ENCODE measurements at places on chromosomes 3 and 15. TPM values are rescaled to one million over a fixed set of nuclear protein-coding genes. Genes with fewer than 3 reads are reported as not detected.

Gene PRR20G
- total RNA-seq, result not detected

Gene GPR160
- 22.3 TPM for total RNA-seq

GRCh38 chr3:72205297-72205826 is 420.4 kb upstream of the PROK2 start:
- DNase-seq, result no peak

Gene MEIS2
- total RNA-seq, result 26.7 TPM

DNA sequence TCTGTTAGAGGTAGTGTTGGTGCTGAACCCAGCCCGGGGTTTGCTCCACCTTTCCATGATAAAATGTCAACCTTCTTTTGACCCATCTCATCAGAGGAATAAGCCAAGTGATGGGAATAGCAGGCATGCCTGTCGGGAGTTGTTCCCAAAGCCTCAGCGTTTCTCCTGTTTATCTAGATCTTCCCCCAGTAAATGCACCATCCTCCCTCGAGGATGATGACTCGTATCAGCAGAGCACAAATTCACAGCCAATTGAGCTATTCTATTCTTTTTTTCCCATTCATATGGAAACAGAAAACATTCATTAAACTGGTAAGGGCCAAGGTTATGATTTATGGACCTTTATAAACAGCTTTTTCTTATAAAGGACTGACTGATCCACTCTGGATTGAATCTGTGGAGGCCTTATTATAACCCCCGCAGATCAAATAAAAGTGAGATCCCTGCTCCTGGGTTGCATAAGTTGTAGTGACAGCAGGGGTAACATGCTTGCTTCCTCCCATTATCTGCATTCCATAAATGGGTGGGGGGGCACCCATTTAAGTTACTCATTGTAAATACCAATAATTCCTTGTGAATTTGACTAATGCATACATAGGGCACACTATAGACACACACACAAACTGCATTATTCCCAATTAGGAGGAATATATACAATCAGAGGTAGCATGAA is 207.3 kb downstream of the PLCL2 start:
- DNase-seq, result no peak

- no peak for DNase-seq
Observed at GRCh38 chr15:78726870-78727551, 84.3 kb downstream of the ADAMTS7 start.

GRCh38 chr3:151276038-151276686 is 2.2 kb downstream of the P2RY14 start:
- DNase-seq, result no peak

Gene HTR3E
- not detected for total RNA-seq

DNA sequence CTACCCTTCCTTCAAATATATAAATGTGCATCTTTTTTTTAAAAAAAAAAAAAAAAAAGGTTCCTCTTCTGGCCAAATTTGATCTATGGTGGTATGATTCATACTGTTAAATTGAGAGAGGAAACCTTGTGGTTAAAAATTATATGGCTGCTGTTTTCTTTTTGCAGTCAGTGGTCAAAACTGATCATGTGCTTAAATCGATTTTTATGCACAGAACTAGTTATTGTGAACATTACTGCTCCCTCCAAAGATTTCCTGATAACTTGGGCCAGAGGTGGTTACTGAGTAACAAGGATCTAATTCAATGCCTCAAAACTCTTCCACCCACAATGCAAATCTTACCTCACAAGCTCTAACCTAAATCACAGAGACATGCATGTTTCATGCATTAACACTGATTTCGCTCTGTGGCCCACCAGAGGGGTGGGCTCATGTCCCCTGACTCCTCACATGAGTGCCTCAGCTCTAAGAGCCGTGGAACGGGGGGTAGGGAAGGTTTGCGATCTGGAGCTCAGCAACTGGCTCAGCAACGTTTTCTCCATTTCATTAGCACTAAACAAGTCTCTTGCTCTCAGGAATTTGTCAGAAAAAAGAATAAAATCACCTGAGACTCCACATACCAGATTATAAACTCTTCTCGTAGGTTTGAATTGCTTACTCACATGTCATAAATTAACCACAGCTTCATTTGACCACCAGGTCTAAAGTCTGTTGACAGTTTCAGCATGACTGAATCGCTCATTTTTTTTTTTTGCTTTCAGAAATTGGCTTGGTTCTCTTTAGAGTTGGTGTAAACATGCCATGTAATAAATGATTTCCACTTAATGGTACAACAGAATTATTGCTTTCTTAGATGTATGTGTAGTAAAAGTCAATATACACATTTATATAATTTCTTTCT is 280.4 kb downstream of the CD47 start:
- no peak for DNase-seq

Gene PARP3
- 20.9 TPM for total RNA-seq

DNA sequence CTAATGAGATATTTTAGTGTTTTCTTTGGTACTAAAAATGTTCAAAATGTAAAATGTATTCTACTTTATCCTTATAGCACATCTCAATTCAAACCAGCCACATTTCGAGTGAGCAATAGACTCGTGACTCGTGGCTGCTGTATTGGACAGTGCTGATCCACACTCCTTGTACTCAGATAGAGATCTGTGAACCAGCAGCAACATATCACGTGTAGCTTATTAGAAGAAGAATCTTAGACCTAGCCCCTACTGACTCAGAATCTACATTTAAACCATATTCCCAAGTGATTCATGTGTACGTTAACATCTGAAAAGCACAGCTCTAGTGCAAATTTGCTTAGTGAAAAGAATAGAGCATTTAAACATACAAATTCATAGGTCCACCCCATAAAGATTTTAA is 130.9 kb downstream of the IL1RAP start:
- no peak for DNase-seq

DNA sequence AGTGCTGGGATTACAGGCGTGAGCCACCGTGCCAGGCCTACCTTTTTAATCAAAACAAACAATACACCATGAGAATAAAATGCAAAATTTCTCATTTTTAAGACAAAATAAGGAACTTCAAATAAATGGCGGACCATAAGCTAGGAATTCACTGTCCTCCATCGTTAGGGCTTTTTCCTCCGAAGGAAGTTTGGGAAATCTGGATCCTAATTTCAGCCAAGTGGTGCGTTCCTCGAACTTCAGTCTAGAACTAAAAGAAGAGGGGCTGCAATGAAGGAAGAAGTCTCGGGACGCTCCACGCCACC is 260 bp downstream of the EXD1 start:
- no peak for DNase-seq

- no peak for DNase-seq
Observed at GRCh38 chr3:37667335-37667734, 194.3 kb upstream of the CTDSPL start.

Gene ATP2B2
- 0.06 TPM for total RNA-seq

GRCh38 chr15:71387810-71388209 is 272.5 kb downstream of the THSD4 start:
- DNase-seq, result no peak

GRCh38 chr3:23811919-23812318 is 6.2 kb downstream of the UBE2E1 start:
- no peak for DNase-seq

- DNase-seq, result no peak
Observed at GRCh38 chr3:172125963-172126457, 86.6 kb downstream of the FNDC3B start.

DNA sequence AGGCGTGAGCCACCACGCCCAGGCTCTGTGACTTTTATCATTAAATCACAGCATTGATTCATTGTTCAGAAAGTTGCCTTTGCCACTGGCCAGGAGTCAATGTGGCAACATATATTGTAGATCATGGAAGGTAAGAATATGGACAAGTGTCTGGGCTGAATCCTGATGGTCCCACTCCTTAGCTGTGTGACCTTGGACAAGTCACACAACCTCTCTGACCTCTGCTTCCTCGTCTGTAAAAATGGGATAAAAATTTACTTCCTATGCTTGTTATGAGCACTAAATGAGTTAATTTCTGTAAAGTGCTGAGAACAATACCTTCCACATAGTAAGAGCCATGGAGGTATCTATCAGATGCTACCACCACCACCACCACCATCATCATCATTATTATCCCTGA is 103.5 kb upstream of the RAD18 start:
- no peak for DNase-seq

DNA sequence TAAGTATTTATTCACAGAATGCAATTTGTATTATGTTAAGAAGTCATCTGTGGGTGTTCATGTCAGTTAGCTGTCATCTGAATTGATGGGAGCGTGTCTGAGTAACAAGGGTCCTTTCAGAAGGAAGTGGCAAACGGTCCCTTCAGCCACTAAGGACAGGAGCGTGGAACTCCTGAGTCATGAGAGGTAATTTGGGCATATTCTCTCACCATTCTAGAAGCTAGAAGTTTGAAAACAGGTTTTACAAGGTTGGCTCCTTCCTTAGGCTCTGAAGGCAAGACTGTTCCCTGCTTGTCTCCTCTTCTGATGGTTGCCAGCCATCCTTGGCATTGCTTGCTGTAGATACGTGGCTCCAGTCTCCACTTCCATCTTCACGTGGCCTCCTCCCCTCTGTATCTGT is 19.7 kb downstream of the ABHD2 start:
- no peak for DNase-seq

DNA sequence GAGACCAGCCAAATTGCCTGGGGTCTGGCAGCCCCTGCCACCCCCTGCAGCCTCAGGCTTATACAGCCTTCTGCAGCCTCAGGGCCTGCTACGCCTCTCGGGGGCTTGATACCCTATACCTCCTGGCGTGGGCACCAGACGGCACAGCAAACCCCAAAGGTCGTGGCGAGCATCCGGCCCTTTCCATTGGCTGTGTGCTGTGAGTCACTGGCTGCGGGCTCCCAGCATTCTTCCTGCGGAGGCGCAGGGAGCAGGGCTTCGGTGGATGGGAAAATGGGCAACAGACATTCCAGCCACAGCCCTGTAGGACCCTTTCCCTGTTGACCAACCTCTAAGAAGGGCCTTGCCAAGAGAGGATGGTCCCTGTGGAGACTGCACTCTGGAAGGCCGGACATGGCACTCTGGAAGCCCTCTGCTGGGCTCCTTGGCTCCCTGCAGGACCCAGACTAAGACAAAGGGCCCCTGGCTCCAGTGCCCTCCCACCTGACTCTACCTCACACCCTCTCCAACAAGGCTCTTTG is 59.6 kb downstream of the ITGA11 start:
- DNase-seq, result no peak

Gene RLBP1
- not detected for total RNA-seq

Gene DLEC1
- total RNA-seq, result 2.7 TPM

Gene ARL8B
- 91.5 TPM for total RNA-seq

- no peak for DNase-seq
Observed at GRCh38 chr3:31041161-31041978, 146.9 kb upstream of the GADL1 start.

- no peak for DNase-seq
Observed at GRCh38 chr15:52150871-52151270, 38.3 kb upstream of the BCL2L10 start.

GRCh38 chr3:83034806-83035703 is 1273.6 kb upstream of the GBE1 start:
- peak; percentile 48 for DNase-seq

DNA sequence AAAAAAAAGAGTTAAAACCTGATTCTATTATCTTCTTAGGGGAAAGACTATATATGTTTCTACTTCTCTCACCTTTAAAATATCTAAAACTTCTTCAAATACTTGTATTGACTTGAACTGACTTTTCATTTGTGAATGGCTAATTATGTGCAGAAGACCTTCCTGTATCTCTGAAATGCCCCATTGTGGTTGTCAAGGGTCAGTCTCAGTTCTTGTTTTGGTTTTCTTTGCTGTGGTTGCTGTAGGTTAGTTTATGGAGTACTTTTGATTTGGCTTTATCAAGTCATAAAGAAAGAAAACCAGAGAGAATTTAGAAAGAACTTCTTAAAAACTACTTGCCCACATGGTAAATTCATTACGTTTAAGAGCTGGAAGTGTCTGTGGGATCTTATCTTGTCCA is 345.3 kb upstream of the POU1F1 start:
- DNase-seq, result no peak

All from upper lobe of right lung (tissue), 1 donor.